ENCODE measurements at places on chromosomes 7 and 10.

GRCh38 chr7:120966961-120967360 is 16.4 kb downstream of the ING3 start:
- DNase-seq: no peak

GRCh38 chr7:156722043-156722826 is 81.7 kb downstream of the RNF32 start:
- no peak for DNase-seq

- DNase-seq: no peak
Measured at GRCh38 chr10:21061184-21061583, 164.1 kb upstream of the NEBL start.

GRCh38 chr7:85102813-85103350 is 84.0 kb downstream of the SEMA3D start:
- DNase-seq: no peak

DNA sequence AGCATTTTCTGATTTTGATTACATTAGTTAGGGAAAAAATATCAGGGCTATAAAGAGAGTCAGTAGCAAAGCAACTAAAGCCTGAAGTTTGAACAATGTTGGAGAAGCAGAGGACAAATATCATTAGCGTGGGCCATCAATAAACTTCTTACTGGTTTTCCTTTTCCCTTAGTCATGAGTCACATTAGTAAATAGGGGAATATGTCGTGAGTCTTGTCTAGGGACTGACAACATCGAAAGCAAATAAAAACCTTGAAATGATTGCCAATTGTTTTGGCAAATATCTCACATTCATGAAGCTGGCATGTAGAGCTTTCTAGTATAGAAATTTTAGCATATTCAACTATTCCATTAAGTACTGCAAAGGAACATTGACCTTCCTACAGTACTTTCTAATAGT is 806.0 kb upstream of the SORCS1 start:
- DNase-seq: no peak
